Body of pancreas (tissue), 4 donors: ENCODE measurements at places on chromosomes 2 and 18. TPM values are rescaled to one million over a fixed set of nuclear protein-coding genes. Genes with fewer than 3 reads are reported as not detected.

- H3K36me3 ChIP-seq = no peaks in the 10 kb centered on the region
- no peaks in the 10 kb centered on the region for H3K27me3 ChIP-seq
- H3K4me1 ChIP-seq = no peaks in the 10 kb centered on the region
- DNase-seq = no peak
These were observed 52.3 kb upstream of the ZNF516 start for GRCh38 chr18:76547296-76547695.

GRCh38 chr2:240620859-240621258 lies 4.4 kb upstream of the GPR35 start:
- H3K27me3 ChIP-seq = no peaks in the 10 kb centered on the region
- H3K4me3 ChIP-seq = no peak overlapping the region
- H3K27ac ChIP-seq = no peak overlapping the region
- no peaks in the 10 kb centered on the region for H3K4me1 ChIP-seq
- DNase-seq = no peak
- H3K36me3 ChIP-seq = no peaks in the 10 kb centered on the region

- no peaks in the 10 kb centered on the region for H3K36me3 ChIP-seq
- DNase-seq = no peak
- H3K4me3 ChIP-seq = no peak overlapping the region
- no peak overlapping the region for H3K27ac ChIP-seq
These were observed 463.8 kb downstream of the LPIN1 start for GRCh38 chr2:12210016-12210933.

GRCh38 chr18:35635170-35635569 lies 53.6 kb downstream of the GALNT1 start:
- no peak overlapping the region for H3K4me3 ChIP-seq
- no peaks in the 10 kb centered on the region for H3K27me3 ChIP-seq
- H3K4me1 ChIP-seq = peaks cover 20% of the 10 kb centered on the region
- H3K27ac ChIP-seq = peak overlapping the region; percentile 65

DNA sequence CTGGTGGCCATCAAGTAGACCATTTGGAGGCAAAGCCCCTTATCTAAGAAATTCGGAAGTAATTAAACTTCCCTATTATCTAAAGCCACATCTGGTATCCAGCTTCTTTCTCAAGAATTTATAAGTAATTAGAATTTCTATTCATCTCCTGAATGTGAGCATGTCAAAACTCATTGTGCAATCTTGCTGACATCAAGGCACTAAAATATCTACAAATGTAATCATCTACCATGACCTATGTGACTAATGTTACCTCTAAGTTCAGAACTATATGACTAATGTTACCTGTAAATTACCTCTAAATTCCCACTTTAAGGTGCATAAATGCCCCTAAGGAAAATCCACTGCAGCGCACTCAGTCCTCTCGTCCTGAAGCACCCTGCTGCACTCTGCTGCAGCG lies 773.0 kb downstream of the CPS1 start:
- no peak for DNase-seq
- H3K4me1 ChIP-seq = no peaks in the 10 kb centered on the region
- no peak overlapping the region for H3K4me3 ChIP-seq
- no peak overlapping the region for H3K27ac ChIP-seq
- H3K36me3 ChIP-seq = no peaks in the 10 kb centered on the region
- no peaks in the 10 kb centered on the region for H3K27me3 ChIP-seq

GRCh38 chr2:122595065-122595464 lies 839.6 kb downstream of the TSN start:
- no peaks in the 10 kb centered on the region for H3K4me1 ChIP-seq
- no peaks in the 10 kb centered on the region for H3K36me3 ChIP-seq
- H3K27me3 ChIP-seq = no peaks in the 10 kb centered on the region
- no peak for DNase-seq
- H3K27ac ChIP-seq = no peak overlapping the region
- no peak overlapping the region for H3K4me3 ChIP-seq

- H3K4me1 ChIP-seq = peaks cover 70% of the 10 kb centered on the region
- peak; percentile 65 for DNase-seq
- no peak overlapping the region for H3K4me3 ChIP-seq
These were observed 20.3 kb downstream of the KCNK3 start for GRCh38 chr2:26712486-26713465.

- peaks cover 6% of the 10 kb centered on the region for H3K4me1 ChIP-seq
- H3K27me3 ChIP-seq = no peaks in the 10 kb centered on the region
- H3K27ac ChIP-seq = peak within 1 kb of the TSS; percentile 66
These were observed at the start of gene FER1L5 for GRCh38 chr2:96642564-96643360. Gene FER1L5, plus strand, starts transcription at chr2:96642764. Its CDS starts 73 bp downstream, at chr2:96642837.

DNA sequence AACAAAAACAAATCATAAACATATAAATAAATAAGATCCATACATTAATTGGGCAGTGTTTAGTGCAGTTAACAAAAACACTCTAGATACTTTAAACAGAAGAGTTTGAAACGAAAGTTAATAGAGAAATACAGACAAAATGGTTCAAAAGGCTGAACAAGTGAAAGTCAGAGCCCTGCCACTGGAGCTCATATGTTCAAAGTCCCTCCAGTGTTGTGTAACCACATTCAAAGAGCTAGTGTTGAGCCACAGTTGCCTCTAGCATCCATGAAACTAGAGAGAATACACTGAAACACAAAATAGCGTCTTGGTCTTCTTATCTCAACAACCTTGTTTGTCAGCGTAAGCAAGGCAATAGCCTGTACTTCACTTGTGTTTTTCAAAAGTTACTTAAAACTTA lies 1309.8 kb upstream of the NRXN1 start:
- H3K4me3 ChIP-seq = no peak overlapping the region
- no peak for DNase-seq
- no peaks in the 10 kb centered on the region for H3K4me1 ChIP-seq
- H3K27ac ChIP-seq = no peak overlapping the region
- no peaks in the 10 kb centered on the region for H3K36me3 ChIP-seq
- H3K27me3 ChIP-seq = no peaks in the 10 kb centered on the region

- no peak for DNase-seq
- no peaks in the 10 kb centered on the region for H3K27me3 ChIP-seq
- peaks cover 30% of the 10 kb centered on the region for H3K4me1 ChIP-seq
- H3K36me3 ChIP-seq = no peaks in the 10 kb centered on the region
These were observed 168.1 kb downstream of the AGAP1 start for GRCh38 chr2:235661952-235662351.

The FAM110C gene
- 20.4 TPM for total RNA-seq

The ALLC gene
- not detected for total RNA-seq

The ZNF521 gene
- 17.4 TPM for total RNA-seq

The LIMS4 gene
- total RNA-seq = not detected
